NCI-H146 (cell line): ENCODE measurements at places on chromosomes 16 and 17.

DNA sequence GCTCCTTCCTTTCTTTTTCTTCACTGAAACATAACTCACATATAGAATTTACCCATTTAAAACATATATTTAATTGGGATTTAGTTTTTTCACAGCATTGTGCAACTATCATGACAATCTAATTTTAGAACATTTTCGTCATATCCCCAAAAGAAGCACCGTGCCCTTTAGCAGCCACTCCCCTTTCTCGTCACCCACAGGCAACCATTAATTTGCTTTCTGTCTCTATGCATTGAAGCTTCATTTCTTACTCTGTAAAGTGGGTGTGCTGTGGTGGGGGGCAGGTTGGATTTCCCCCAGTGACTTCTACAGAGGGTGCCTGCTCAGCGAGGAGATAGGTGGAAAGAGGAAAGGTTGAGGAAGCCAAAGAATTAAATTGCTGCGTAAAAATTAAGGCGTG, 35.8 kb downstream of the MRC2 start:
- DNase-seq = no peak

GRCh38 chr17:57523926-57524632, 221.0 kb downstream of the CCDC182 start:
- peak; percentile 56 for DNase-seq

- peak; percentile 20 for DNase-seq
Observed at GRCh38 chr16:56689171-56689570, 6.9 kb downstream of the MT1X start.

GRCh38 chr17:38575781-38576180, 30.0 kb downstream of the SRCIN1 start:
- no peak for DNase-seq
